ENCODE measurements at places on chromosomes 5 and 9.

GRCh38 chr9:89425921-89426383, 72.0 kb downstream of the SEMA4D start:
- DNase-seq: no peak

DNA sequence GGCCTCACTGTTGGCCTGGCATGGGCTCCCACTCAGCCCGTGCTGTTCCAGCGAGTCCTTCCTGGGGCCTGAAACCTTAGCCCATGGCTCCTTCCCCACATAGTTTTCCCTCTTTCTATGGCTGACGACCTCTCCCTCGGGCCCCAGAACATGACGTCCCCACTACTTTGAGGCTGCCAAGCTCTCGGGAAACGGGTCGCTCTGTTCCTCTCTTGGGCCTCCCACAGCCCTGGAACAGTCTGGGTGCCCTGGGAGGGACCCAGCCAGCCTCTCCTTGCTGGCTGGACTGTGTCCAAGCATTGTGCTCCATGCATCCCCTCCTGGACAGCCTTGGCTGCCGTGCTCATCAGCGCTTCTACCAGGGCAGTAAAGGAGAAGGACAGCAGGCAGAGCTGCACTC, 118.3 kb downstream of the SYK start:
- no peak for DNase-seq

DNA sequence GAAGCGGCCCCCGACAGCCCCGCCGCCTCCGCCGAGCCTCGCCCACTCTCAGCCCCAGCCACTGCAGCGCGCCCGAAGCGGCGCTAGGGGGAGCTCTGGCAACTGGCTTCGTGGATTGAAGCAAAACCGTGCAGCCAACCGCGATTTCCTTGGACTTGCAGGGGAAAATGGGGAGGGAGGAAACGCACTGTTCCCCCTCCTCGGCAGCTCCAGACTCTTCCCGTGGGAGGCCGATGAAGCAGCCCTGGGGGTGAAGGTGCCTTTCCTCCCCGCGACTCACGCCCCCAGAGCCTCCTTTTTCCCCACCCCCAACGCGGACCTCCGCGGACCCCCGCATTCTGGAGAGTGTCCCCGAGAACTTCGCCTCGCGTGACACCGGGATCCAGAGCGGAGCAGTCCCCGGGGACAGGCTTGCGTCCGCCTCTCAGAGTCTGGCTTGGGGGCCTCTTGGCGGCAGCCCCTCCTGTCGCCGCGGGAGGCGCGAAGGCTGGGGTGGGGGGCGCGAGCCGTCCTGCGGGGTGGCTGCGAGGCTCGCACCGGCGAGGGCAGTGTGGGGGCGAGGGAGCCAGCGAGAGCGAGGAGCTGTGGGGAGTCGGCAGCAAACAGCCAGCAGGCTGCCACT, 3.8 kb downstream of the IER5L start:
- peak; percentile 69 for DNase-seq

DNA sequence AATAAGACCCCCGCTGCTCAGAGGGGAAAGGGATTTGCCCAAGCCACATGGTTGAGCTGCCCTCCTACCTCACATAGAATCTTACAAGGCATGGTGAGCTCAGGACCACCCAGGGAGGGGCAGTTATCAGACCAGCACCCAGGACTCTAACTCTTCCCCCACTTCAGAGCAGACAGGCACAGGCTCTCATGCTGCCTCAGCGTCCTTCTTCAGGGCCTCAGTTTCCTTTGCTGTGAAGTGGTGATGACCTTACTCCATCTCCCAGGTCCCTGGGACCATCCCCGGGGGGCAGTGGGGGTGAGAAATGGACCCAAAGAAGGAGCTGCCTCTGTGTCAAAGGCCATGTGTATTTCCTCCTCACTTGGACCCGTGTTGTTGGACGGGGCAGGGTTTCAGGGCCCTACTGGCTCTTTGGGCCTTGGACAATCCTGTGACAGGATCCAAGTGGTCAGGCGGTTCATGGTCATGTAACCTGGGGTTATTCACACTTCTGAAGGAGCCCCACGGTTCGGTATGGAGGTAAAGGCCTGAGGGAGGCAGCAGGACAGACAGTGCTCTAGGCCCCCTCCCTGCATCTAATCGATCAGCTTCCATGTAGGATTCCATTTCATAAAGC, 31.7 kb upstream of the CSF1R start:
- DNase-seq: no peak

DNA sequence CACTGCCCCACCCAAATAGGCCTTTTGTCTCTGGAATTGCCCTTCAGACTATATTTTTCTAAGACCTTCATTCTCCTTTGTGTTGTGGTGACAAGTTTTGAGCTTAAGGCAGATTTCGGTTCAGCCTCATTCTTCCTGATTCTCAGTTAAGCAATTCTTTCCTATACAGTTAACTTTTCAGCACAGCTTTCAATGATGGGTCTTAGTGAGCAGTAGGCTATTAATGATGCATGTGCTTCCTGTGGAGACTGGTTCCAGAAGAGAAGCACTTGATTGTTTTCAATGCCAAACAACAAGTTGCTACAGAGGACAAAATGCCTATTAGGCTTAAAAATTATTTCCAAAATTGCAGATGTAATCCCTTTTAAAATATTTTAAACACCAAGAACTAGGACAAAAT, 47.7 kb upstream of the TLX3 start:
- DNase-seq: no peak

GRCh38 chr5:127650022-127650421, 1.1 kb downstream of the CTXN3 start:
- no peak for DNase-seq

DNA sequence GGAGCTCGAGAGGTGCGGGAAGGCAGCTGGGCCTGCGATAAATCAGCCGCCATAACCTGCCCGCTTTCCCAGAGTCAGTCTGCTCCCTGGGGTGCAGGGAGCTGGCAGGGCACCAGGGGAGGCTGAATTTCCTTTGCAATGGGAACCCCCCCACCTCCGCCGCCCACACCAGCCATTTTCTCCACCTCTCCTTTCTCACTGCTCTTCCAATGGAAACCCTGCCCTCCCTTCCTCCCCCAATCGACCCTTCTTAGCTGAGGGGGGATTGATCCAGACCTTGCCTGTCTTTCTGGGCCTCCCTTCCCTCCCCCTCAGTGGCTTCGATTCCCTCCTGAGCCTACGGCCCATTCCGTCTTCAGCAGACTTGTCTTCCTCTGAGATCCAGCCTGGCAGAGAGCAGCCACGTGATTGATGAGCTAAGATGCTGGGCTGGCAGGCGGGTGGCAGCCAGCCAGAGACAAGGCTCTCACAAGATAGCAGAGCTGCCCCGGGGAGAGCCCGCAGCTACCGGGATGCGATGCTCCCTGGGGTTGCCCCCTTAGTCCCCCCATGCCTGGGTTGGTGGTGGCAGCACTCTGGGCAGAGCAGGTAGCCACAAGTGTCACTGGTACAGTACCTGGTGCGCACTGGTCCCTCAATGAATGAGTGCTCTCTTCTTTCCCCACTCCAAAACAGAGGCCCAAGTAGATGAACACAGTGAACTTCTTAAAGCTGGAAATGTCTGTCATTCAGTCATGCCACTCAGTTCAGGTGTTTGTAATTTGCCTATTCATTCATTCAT, 53.7 kb upstream of the FABP6 start:
- no peak for DNase-seq

DNA sequence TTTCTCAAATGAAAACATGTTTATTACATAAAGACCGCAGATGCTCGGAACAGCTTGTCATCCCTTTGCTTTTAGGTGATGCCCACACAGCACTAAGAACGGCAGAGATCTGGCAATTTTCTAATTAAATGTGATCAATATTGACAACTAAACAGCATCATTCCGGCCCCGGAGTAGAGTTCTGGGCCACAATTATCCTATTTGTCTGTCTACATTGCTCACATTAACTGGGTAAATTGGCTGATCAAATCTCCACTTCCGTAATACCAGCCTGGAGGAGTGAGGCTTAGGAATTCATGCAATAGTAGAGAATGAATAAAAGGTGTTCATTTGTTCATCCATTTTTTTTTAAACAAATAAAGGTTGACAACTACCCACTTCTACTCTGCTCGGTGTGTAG, 245.1 kb upstream of the C9orf72 start:
- DNase-seq: no peak

- DNase-seq: no peak
These were observed 153.7 kb upstream of the ADCY2 start for GRCh38 chr5:7242118-7242710.

- no peak for DNase-seq
These were observed 10.0 kb downstream of the TENT4A start for GRCh38 chr5:6723122-6723815.

DNA sequence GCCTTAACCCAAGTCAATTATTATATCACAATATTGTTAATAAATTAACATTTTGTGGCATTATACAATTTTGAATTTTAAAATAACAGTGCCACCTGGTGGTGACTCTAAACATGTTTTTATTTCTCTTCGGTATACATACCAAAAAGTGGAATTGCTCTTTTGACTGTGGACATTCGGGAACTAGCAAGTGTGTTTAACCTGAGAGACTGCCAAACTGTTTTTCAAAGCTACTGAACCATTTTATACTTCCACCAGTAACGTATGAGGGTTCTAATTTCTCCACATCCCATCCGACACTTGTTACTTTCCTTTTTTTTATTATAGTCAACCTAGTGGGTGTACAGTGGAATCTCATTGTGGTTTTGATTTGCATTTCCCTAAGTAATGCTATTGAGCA, 18.3 kb upstream of the HSDL2 start:
- DNase-seq: no peak

DNA sequence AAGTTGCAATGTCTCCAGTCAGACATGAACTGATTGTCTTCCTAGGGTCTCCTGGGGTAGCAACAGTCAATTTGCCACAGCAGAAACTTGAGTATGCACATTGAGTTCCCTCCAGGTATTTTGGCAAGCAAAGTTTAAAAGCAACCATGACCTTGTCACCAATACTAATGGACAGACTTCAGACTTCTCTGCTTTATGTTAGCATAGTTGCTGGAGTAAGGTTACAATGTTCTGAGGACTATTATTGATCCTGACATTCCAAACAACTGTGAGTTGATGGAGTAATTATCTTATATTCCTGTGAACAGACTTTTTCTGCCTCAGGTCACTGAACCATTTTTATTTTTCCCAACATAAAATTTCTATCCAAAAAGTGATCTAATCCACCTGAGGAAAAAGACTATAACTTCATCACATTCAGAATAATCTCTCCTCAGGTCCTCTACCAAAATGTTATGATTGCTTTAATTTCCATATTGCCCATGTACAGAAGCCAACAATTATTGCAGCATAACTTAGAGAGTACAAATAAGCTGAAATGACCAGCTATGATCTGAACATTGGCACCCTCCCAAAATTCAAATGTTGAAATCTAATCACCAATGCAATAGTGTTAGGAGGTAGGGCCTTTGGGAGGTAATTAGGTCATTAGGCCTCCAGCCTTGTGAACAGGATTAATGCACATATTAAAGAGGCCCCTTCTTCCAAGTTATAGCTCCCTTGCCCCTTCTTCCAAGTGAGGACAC, 228.3 kb downstream of the PDE4D start:
- no peak for DNase-seq

DNA sequence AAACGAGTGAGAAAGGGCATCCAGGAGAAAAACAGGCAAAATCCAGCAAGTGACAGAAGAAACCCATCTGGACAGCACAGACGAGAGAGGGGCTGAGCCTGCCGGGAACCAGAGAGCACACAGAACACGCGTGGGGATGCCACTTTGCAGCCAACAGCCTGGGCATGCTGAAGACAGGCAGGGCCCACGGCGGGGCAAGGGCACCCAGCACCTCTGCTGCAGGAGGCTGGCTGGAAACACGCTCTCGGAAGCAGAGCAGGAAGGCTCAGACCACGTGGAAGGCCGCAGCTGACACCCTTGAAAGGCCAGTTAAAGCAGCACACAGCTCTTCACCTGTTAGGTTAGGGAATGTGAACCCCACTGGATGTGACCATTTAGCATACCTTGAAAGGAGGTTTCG, 76.1 kb downstream of the SECISBP2 start:
- no peak for DNase-seq

DNA sequence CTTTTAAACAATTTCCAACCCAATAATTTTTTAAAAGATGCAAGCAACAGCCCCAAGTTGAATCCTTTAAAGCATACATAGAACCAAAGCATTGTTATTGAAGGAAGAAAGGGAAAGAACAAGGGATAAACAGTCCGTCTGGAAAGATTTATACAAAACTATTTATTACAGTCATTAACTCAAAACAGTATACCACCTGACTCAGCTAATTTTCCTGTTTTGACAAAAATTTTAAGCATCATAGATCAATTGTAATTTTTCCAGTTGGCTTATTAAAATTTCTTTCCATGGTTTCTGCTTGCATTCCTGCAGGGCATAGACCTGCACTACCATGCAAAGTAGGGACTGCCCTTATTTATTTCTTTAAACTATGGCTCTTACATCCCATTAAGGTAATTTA, 29.9 kb downstream of the AP3B1 start:
- DNase-seq: no peak

GRCh38 chr5:38675443-38675842, 119.0 kb upstream of the LIFR start:
- DNase-seq: no peak

DNA sequence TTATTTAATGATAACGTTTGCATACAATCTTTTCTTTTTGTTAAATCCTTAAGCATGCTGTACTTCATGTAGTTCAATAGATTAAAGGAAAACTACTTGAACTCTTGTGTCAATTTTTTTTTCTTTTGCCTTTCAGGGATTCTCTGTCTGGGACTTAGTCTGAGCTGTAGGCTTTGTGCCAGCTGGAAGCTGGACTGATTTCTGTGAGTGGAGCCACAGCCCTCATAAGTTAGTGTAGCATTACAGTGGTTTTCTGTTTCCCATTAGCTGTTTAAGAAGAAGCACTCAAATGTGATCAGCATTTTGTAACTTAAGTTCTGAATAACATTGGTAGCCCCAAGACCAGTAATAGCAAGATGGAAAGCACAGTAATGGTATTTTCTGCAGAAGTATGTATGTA, 330.6 kb upstream of the MEF2C start:
- no peak for DNase-seq

GRCh38 chr5:149242339-149242738, 29.3 kb upstream of the AFAP1L1 start:
- DNase-seq: no peak

- DNase-seq: no peak
These were observed 245.6 kb downstream of the DNAH5 start for GRCh38 chr5:13698885-13699284.

DNA sequence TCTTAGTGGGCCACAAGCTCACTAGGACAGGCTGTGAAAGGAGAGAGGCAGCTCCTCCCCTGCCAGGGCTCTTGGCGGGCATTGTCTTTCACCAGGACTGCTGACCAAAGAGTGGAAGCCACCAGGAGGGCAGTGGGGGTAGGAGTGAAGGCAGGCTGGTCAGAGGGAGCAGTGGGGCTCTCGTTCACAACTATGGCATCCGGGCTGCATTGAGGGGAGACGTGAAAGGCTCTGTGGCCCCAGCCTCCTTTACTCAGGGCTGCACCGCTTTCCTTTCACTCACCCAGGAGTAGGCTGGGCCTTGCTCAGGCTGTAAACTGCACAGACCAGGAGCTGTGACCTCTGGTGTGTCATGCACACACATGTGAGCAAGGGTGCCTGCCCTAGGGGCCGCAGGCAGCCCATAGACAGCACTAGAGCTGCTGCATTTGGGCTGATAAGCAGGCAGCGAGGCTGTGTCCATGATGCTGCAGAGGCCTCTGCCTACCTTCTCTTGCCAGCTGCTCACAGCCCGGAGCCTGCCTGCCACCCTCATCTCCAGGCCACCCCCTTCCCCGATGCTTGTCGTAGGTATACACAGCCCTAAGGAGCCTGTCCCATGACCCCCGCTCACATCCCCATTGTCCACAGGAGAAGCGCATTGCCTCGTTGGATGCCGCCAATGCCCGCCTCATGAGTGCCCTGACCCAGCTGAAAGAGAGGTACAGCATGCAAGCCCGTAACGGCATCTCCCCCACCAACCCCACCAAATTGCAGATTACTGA, 130.4 kb downstream of the DAB2IP start:
- DNase-seq: no peak

All from stimulated activated CD8-positive, alpha-beta memory T cell treated with anti-CD3 and anti-CD28 coated beads, Interleukin-15, amount 100 ng/mL, for 24 hours (primary cell).